ENCODE measurements at places on chromosomes 2 and 18.
A peak's percentile ranks its signal among the peaks of the same experiment; 100 is the strongest.

DNA sequence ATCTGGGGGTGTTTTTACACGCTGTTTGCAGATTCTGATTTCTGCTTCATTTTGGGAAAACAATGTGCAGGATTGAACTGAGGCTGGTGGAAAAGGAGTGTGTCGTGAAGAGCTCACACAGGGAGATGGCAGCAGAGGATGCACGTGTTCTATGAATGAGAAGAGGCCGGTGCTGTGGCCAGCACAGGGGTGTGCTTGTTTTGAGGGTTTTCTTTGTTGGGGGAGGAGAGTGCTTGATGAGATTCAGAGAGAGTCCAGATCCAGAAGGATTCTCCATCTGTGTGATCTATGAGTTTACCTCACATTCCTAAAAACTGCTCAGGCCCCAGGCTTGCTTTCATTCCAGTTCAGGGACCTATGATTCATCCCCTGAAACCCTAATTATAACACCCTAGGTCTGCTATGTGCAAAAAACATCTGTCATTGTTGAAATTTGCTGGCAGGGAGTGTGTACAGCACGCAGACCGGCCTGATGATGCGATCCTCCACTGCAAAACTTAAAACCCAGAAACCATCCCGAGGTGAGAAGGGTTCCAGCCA lies 12.1 kb downstream of the TGFA start:
- DNase-seq, result no peak

GRCh38 chr18:10265560-10266333 lies 188.7 kb upstream of the APCDD1 start:
- DNase-seq, result no peak

GRCh38 chr2:69244882-69245281 lies 142.1 kb downstream of the GFPT1 start:
- no peak for DNase-seq

- DNase-seq, result peak; percentile 53
Measured at GRCh38 chr2:43391878-43392215, 165.4 kb upstream of the ZFP36L2 start.

DNA sequence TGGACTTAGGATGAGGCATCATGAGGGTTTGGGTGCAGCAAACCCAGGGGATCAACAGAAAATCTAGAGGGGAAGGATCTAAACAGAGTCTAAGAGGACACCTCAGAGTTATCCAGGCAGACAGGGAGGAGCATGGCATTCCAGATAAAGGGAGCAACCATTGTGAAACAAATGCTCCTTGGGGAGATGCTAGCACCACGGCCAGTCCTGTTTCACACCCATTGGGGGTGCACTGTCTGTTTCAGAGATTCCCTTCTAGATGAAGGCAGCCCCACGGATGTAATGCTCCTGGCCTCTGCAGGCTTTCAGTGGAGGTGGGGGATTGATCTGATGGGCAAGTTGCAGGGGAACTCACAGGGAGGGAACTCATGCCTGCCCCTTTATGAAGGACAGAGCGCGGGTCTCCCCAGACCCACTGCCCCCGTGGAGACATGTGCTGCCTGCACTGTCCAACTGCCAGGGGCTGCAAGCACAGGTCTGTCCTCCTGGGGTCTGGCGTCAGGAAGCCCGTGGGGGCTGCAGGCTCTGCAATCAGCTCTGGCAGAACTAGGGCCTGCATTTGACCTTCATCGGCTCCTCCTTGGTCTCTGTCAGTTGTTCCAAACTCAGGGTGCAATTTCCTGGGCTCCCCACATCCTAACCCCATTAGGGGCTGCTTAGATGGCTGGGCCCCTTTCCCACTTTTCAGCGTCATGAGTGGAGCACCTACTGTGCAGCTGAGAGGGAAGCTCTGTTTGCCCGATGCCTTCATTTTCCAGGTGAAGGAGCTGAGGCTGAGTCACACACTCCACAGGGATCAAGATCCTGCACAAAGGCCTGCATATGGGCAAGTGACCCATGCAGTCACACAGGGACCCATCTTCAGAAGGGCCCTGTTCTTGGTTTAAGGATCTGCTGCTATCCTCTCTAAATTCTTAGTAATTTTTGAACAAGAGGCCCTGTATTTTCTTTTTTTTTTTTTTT lies 163.4 kb downstream of the ARL4C start:
- DNase-seq, result no peak

DNA sequence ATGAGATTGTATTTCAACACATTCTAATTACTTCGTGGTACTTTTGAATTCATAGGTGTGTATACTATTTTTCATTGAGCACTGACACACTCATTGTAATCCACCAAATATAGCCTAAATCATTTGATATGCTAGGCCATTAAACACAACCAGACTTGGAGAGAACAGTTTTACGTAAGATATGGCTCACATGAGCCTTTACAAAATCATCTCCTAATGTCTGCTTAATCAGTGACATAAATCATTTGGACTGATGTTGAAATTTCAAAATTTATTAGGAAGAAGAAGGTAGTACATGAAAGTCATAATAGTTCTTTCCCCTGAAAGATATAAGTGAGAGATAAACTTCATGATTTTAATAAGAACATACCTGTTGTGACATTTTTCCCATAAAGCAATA lies 550.2 kb upstream of the LINC00305 start:
- DNase-seq, result no peak

DNA sequence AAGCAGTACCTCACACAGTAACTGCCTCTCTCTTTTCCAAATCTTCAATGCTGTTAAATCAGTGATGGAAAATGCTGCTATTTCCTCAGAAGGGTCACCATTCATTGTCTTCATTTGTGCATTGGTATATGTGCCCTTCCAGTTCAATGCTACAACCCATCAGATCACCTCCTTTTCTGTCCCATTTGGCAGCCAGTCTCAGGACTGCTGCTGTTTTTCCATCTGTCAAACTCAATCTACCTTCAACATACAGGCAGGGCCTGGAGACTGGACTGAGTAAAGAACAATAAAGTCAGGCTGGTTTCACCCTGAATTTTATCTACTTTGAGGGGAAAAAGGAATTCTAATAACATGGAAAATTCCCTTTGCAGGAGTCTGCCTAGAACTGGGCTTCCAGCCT lies 17.9 kb downstream of the ZNF385B start:
- no peak for DNase-seq

Measured in iris pigment epithelial cell (primary cell).